Renal cortex interstitium (tissue), 15 donors: ENCODE measurements at places on chromosomes 2 and 18.

- DNase-seq, result no peak
Observed at GRCh38 chr2:230941202-230942180, 16.4 kb upstream of the GPR55 start.

DNA sequence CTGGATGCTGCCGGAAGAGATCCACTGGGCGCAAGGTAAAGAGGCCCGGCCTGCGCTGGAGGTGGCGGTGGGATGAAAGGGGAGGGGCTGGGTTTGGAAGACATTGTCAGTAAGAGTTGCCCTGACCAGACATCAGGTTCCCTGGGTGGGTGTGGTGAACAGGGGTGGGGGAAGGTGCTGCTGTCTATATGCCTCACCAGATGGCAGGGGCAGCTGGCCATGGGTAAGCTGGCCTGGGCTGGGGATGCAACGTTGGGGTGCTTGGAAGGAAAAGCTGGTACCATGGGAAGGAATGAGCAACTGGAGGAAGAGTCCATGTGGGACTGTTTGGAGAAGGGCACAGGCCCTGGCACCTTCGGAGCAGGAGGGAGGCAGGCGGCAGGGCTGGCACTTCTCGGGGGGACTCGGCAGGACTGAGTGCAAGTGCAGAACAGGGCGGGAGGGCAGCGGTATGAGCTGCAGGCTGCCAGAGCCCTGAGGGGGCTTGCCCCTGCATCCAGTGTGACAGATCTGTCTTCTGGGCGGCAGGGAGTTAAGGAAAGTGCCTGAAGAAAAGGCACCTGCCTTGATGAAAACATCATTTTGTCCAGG is 146.4 kb downstream of the DYSF start:
- DNase-seq, result no peak

DNA sequence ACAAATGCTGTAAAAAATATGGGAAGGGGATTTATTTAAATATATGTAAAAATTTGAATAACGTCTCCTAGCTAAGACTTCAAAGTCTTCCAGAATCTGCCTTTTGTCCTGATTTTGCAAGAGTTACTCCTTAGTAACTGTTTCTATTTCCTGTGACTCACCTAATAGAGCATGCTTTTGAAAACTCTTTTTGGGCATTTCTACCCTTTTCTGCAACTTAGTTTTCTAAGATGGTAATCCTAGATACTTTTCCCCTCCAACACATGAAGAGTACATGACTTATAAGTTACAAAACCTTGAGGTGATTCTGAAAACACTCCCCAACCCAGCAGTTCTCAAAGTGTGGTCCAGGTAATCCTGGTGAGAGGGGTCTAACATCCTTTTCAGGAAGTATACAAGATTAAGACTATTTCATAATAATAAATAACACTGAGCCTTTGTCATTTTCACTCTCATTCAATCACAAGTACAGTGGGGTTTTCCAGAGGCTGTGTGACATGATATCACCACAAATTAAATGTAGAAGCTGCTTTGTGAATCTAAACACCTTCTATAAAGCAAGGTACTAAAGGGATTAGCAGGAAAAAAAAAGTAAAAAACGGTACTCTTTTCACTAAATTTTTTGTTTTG is 31.9 kb downstream of the PPP4R3B start:
- DNase-seq, result no peak

DNA sequence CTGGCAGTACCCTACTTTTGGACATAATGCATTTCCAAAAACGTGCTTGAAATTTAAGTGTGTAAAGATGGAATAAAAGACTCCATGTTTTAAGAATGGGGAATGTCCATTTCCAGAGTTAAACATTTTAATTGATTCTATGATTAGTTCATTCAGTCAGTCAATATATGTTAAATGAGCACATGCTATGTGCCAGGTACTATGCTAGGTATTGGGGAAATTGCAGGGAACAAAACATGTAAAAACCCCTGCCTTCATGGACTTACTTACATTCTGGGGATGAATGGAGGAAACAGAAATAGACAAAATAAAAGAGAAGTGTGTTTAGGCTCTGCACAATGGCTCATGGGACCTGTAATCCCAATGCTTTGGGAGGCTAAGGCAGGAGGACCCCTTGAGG is 288.6 kb downstream of the MTX2 start:
- no peak for DNase-seq

- no peak for DNase-seq
Observed at GRCh38 chr2:50749216-50749615, 282.7 kb downstream of the NRXN1 start.

- no peak for DNase-seq
Observed at GRCh38 chr2:6863792-6864191, 1.9 kb downstream of the CMPK2 start.

GRCh38 chr2:212897296-212897695 is 254.1 kb downstream of the IKZF2 start:
- no peak for DNase-seq

DNA sequence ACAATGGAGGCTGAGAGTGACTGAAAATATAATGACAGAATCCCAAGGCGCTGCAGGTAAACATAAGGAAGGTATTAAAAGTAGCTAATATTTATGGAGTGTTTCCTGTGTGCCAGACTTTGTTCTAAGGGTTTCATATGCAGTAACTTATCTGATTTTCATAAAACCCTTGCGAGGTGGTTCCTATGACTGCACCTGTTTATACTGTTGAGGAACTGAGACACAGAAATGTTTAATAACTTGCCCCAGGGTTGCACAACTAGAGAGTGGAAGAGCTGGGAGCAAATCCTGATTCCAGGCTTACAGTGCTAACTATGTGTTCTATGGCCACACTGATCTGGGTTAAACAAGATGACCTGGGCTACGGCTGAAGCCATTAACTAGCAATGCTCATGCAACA is 2.4 kb downstream of the SP110 start:
- no peak for DNase-seq

GRCh38 chr2:180456801-180457200 is 449.7 kb upstream of the CWC22 start:
- DNase-seq, result no peak

DNA sequence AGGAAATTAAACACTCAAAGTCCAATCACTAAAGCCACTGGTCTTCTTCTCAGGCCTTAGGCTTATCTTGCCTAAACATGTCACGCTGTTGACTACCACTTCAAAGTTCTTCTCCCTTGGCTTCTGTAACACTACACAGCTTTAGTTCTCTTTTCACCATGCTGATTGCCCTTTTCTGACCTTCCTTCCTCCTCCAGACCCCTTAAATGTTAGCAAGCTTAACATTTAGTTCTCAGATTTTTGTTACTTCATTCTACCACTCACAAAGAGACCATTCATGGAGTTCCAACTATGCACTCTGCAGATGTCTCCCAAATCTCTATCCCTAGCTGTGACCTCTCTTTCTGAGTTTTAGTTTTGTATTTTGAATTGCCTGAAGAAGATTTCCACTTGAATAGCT is 64.4 kb downstream of the TTC21B start:
- DNase-seq, result no peak

- no peak for DNase-seq
Observed at GRCh38 chr18:43914018-43914417, 636.7 kb upstream of the SYT4 start.

- no peak for DNase-seq
Observed at GRCh38 chr2:68086166-68086565, 23.4 kb upstream of the C1D start.
